ENCODE measurements at places on chromosomes 4 and X.

- no peak for DNase-seq
Observed at GRCh38 chrX:9114245-9114644, 80.3 kb upstream of the FAM9B start.

- DNase-seq = no peak
Observed at GRCh38 chr4:163167333-163167626, 590 bp upstream of the NAF1 start.

DNA sequence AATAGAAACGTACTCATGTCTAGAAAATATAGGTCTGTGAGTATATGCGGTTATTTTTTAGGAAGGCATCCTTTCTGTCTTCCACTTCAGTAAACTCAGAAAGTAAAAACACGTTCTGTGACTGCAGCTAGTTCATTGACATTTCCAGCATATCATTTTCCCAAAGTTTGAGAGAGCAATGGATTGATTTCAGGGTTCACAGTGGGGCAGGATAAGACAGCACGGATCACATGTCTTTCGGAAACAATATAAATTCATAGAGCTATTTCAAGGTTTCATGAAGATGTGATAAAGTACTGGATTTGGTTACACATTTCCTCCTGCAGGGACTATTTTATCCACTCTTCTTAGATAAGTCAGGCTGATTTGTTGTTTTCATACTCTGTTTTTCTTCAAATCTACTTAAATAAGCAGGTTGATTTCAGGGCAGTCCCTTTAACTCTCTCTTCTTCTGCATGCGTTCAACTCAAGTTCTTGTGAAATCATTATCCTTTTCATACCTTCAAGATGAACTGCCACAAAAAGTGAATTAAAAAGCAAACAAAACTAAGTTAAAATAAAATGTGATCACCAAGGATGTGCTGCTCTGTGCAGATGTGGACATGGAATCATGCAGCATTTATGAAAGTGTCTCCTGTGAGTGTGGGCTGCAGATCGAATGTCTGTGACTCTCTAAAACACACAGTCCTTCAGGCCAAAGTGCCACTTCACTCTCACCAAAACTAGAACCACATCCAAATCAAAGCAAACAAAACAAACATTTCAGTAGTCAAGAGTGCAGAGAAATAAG lies 187.7 kb downstream of the UNC5C start:
- DNase-seq = no peak

DNA sequence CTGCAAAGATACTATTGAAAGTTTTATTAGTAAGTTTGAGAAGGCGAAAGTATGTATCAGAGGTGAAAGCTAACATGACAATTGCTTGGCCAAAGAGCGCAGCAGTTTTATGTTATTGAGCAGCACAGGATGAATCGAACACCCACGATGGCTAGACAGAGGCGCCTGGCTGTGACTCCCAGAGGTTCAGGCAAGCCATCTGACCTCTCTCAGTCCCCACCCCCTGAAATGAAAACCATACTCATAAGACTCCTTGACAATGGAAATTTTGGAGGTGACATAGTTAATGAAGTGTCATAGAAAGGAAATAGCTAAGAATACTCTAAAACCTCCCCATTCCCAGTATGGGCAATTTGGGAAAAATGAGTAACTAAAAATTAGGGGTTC lies 70.6 kb downstream of the MGST2 start:
- DNase-seq = no peak

DNA sequence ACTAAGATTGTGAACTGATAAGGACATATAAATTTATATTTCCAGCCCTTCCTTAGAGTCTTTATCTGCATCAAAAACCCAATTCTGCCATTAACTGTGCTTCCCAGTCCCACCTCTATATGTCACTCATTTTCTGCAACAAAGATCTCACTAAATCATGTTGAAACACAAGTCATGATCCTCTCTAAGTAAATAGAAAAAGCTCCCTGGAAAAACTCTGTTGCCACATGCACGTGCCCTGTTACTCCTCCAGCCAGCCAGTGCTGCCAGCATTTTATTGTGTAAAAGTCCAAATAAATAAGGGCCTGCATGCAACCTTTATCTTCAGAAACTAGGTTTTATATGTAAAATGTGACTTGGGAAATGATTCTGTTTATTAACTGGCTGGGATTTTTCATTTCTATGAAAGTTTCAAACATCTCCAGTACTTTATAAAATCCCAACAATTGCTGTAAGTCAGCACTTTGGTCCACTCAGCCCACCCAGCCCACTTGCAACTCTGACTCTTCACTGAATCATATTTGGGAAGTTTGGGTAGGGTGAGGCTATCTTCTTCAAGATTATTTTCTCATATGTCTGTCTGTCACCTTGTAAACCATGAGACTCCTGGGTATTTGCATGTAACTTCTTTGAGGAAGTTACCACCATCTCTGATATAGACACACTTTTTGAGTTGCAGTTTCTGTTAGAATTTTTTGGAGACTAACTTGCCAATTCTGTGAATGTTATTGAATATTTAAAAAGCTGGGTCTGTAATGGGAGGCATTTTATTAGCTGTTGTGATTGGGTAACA lies 40.0 kb upstream of the SMARCA5 start:
- no peak for DNase-seq

DNA sequence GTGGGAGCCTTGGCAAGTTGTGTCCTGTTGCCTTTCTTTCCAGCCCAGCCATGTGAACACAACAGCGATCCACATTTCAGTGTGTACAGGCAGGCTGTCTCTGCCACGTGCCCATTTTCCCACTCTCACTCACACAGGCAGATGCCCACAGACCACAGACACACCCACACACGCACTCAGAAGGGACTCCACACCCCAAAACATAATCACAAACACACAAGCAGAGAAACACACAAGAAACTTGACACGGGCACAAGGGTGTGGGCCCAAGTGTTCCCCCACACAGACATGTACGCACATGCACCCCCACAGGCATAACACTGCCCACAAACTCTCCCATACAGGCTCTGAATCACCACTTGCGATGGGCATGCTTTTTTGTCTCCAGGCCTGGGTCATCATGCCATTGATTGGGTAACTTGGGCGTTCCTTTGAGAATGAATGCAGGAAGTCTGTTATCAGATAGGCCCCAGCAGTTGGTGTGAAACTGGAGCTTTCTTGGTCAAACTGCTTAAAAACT lies 84.3 kb downstream of the NBDY start:
- peak; percentile 62 for DNase-seq

GRCh38 chr4:48756689-48757220 lies 23.3 kb downstream of the FRYL start:
- DNase-seq = no peak

DNA sequence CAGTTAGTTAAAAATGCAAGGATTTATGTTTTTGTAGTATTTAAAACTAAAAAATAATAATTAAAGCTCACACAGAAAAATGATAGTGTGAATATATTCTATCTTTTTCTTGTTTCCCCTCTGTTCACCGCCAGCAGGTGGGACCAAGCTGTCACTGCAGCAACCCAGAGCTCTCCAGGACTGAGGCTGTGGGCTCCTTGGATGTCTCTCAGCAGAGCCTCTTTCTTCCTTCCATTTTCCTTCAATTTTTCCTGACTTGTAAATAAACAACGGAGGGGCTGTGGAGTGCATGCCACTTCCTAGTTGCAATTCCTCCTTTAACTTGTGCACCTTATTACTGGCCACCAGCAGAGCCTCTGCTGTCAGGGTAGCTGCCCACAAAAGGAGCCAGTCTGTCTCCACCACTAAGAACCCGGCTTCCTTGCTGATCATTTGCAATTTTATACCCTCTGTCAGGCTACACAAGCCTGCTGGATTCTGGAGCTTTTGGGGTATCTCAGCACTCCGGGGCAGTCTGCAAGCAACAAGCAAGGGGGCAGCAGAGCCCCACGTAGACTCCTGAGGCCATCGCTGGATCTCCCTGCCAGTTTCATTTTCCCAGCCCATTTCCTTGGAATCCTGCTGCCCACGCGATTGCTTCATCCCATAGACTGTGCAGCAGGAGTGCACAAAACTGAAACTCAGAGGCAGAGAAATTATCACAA lies 1467.4 kb downstream of the C4orf33 start:
- DNase-seq = no peak

DNA sequence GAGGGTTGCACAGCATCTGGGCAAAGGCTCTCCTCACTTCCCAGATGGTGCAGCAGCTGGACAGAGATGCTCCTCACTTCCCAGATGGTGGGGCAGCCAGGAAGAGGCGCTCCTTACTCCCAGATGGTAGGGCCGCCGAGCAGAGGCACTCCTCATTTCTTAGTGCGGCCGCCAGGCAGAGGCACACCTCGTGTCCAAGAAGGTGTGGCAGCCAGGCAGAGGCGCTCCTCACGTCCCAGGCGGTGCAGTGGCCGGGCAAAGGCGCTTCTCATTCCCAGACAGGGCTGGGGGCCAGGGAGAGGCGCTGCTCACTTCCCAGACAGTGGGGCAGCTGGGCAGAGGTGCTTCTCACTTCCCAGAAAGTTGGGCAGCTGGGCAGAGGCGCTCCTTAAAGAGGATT lies 48.8 kb downstream of the ZNF732 start:
- DNase-seq = no peak

GRCh38 chr4:15270201-15270600 lies 157.6 kb upstream of the C1QTNF7 start:
- no peak for DNase-seq

DNA sequence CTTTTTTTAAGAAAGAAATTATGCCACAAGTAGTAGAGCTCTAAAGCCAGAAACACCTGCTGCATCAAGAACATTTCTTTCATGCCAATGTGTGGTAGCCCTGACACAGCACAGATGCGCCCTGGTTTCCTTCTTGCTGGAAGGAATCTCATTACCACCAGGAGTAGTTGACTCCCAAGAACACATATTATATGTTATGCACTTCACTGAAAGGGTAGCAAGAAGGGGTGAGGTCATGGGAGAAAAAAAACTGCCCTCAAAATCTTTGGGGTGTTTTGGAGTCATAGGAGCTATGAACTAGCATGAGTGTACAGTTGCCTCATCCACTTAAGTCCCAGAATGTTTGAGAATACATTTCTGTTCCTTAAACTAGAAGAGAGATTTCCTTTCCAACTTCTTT lies 185.8 kb upstream of the C1QTNF7 start:
- DNase-seq = no peak

GRCh38 chrX:45743081-45743533 lies 542.4 kb upstream of the DIPK2B start:
- no peak for DNase-seq

GRCh38 chr4:101853028-101853427 lies 62.5 kb downstream of the BANK1 start:
- DNase-seq = no peak

- no peak for DNase-seq
Observed at GRCh38 chr4:149160370-149160769, 655.3 kb downstream of the IQCM start.

DNA sequence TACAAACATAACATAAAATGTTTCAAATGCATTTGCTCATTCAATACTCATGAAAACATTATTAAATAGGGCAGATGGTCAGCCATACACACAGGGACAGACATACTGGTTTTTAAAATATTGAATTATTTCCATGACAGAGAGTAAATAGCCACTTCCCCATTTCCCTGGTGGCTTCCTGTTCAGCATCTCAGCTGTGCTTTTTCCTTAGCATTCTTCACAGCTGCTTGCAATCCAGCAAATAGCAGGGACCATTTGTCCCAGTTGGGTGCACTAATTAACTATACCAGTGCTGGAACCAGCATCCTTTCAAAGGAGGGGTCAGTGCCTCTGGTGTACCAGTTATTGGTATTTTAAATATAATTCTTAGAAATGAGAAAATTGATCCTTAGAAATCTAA lies 964.7 kb downstream of the RAB28 start:
- DNase-seq = no peak

DNA sequence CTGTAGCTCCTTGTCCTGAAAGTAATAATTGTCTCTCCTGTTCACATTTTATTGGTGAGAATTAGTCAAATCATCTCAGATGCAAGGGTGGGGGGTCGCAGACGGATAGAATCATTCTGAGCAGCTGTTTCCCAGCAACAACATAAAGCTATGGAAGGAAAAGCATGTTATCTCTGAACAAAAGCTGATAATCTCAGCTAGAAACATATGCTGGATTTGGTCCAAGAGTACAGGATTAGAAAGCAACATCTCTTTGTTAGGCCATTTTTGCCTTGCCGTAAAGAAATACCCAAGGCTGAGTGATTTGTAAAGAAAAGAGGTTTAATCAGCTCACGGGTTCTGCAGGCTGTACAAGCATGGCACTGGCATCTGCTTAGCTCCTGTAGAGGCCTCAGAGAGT lies 472.8 kb upstream of the BOD1L1 start:
- no peak for DNase-seq

DNA sequence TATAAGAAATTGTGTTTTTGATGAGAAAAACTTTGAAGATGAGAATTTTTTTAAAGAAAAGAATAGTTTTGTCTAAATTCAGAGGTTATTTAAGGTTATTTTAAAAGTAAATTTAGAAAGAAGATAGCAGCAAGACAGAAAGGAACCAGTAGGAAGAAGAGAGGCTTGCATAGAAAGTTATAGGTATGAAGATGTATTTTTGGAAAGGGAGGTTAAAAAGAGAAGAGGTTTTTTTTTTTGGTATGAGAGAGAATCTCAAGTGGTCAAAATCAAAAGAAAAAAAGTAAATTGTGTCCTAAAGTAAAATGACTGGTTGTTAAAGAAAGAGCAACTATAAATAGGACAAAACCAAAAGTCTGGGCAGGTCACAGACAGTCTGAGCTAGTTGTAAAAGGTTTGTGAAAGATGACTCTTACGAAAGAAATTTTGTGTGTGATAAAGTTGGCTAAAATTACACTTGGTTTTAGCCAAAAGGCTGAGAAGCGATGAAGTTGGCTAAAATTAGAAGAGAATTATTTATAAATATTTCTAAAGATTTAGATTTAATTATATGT lies 16.4 kb upstream of the EIF4E start:
- no peak for DNase-seq

GRCh38 chrX:106932492-106932923 lies 12.3 kb downstream of the CLDN2 start:
- no peak for DNase-seq

GRCh38 chr4:141023051-141023450 lies 110.2 kb downstream of the RNF150 start:
- DNase-seq = no peak

- no peak for DNase-seq
Observed at GRCh38 chr4:26796081-26796480, 64.6 kb upstream of the STIM2 start.

- DNase-seq = no peak
Observed at GRCh38 chr4:116058129-116058528, 944.7 kb upstream of the NDST4 start.

GRCh38 chrX:71181558-71181909 lies 36.9 kb downstream of the NLGN3 start:
- peak; percentile 70 for DNase-seq

DNA sequence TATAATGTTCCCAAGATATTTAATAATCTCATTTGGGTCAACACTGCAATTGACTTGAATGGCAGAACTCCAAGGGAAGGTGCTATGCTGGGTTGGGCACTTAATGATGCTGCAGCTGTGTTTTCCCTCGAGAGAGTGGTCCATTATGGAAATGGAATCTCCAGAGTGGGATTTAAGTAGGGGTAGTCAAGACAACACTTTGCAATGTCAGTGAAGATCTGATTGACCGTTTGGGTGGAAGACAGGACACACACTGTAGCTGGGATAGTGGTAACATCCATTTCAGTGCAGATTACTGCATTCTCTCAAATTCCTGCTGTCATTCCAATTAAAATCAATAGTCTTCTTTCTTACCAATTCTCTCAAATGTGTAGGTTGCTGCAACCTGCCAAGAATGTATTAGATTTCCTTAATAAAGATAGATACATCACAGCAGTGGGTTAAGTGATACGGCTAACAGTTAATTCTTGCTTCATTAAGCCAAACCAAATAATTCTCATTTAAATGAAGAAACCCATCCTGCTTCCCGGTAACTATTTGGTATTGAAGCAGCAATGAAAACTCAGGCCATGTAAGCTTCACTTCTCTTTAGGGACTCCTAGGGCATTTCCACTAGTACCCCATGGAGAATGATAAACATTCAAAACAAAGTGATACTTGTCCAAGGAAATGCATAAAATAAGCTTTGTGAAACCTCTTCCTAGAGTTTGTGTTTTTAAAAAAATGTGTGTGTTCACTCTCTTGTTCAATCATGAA lies 40.5 kb upstream of the RASGEF1B start:
- no peak for DNase-seq

Data from CD4-positive, alpha-beta T cell treated with Interleukin-10 for 1 hour (primary cell).